Camera-type eye (tissue), 1 donor: ENCODE measurements at places on chromosomes 5 and 9. TPM values are rescaled to one million over a fixed set of nuclear protein-coding genes. Genes with fewer than 3 reads are reported as not detected.

PCDHA9 gene
- 4.6 TPM for total RNA-seq

LCN1 gene
- 13.0 TPM for total RNA-seq

KIF24 gene
- 4.3 TPM for total RNA-seq

SLC34A1 gene
- total RNA-seq, result not detected

PCDHGB1 gene
- 10.9 TPM for total RNA-seq

CARTPT gene
- not detected for total RNA-seq

TMEM171 gene
- 1.6 TPM for total RNA-seq

OMD gene
- total RNA-seq, result 34.4 TPM

LTC4S gene
- total RNA-seq, result 1.1 TPM

GPRIN1 gene
- 24.8 TPM for total RNA-seq

OSTF1 gene
- 24.8 TPM for total RNA-seq

SLC6A3 gene
- total RNA-seq, result 2.7 TPM

CTNND2 gene
- 37.3 TPM for total RNA-seq

NR4A3 gene
- 5.1 TPM for total RNA-seq

OSMR gene
- total RNA-seq, result 13.9 TPM

DDX31 gene
- total RNA-seq, result 15.8 TPM

SPATA31E1 gene
- not detected for total RNA-seq

CCL27 gene
- total RNA-seq, result not detected

ZNF346 gene
- total RNA-seq, result 41.1 TPM

NKD2 gene
- total RNA-seq, result 18.0 TPM

GRHPR gene
- total RNA-seq, result 94.9 TPM

CARD9 gene
- 7.9 TPM for total RNA-seq

ORM2 gene
- not detected for total RNA-seq

NAA35 gene
- total RNA-seq, result 51.6 TPM

FNBP1 gene
- total RNA-seq, result 62.3 TPM

SPATA31C1 gene
- not detected for total RNA-seq

TJP2 gene
- 104 TPM for total RNA-seq
